ENCODE measurements at places on chromosomes 12 and 14.

GRCh38 chr12:59500335-59500734, 95.5 kb upstream of the SLC16A7 start:
- DNase-seq, result no peak

- no peak for DNase-seq
Observed at GRCh38 chr12:7068994-7069346, 8.5 kb downstream of the C1S start.

DNA sequence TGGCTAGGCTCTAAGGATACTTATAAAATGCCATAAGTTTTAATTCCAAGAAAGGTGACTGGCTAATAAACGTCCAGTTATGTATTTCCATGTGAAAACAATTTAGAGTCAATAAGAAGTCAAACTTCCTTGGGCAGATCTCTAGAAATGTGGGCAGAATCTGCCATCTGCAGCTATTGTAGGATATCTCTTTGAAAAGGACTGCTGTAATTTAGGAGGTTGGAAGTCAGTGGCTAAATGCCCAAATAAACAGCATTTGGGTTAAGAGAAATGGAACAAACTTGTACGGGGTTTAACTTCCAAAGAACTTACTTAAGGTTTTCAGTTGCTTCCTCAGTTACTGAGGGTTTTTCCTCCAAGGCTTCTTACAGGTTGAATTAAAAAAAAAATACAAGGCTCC, 121.6 kb downstream of the FIGNL2 start:
- DNase-seq, result no peak

DNA sequence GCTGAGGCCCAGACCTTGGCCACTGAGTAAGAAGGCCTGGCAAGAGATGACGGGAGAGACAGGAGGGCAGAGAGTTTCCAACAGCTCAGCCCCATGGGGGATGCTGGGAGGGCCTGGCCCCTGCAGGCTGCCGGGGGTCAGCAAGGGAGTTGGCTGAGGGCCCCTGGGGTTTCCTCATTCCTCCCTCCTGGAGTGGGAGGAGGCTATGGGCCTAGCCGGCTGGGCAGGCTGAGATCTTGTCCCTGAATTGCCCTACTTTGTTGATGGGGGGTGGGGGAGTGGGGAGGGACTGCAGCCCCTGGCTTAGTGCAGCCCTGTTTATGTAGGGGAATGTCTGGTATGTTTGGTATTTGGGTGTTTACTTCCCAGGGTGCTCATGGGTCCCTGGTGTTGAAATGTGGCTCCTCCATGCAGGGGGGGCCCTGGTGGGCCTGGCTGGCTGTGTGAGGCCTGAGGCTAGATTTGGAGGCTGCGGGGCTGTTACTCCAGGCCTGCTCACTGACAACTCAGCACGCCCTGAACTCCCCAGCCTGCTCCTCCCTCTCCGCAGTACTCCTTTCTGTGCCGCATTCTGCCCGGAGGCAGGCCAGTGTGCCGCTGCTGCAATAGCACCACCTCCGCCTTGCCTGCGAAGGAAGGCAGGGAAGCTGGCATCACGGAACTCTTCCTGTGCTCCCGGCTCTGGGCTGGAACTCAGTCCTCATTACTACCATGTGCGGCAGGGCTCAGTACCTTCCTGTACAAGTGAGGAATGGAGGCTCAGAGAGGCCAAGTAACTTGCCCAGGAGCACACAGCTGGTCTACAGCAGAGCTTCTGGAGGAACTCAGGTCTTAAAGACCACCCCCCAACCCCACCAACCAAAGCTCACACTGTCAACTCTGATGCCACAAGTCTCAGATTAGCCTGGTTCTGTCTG, 25.3 kb downstream of the JDP2 start:
- peak; percentile 92 for DNase-seq
